ENCODE measurements at places on chromosomes 16 and 17.

GRCh38 chr17:19398301-19399181 is 11.6 kb upstream of the MFAP4 start:
- DNase-seq = no peak

DNA sequence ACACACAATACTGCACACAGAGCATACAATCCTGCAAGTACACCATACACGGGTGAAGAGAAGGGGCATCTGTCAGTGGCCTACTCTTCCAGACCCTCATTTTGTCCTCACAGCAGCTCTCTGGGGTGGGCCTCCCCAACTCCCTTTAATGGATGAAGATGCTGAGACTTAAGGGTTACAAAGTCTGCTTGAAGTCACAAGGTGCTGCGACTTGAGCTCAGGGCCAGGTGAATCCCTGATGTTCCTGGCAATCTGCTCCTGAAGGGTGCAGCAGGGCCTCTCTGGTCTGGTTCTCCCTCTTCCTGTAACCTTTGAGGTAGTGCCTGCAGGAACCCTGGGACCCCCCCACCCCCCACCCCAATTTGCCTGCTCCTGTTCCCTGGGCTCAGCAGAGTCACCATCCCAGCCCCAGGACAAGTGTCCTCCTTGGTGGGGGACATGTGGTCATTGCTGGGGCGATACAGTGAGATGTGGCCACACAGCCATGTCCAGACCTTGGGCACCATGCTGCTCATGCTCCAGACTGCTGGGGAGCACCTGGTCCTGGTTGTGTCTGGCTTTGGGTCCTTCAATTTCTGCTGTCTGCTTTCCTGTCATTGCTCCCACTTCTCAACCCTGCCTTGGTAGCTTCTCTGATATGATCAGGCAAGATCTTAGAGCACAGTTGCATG is 107.5 kb downstream of the METRNL start:
- DNase-seq = no peak

- DNase-seq = no peak
Measured at GRCh38 chr17:11786711-11787438, 188.6 kb downstream of the DNAH9 start.

- DNase-seq = no peak
Measured at GRCh38 chr17:61567045-61567802, 23.8 kb downstream of the NACA2 start.

- DNase-seq = no peak
Measured at GRCh38 chr16:50281391-50282009, 15.1 kb downstream of the ADCY7 start.

- DNase-seq = peak; percentile 38
Measured at GRCh38 chr17:61409301-61410112, 9.9 kb downstream of the TBX2 start.

DNA sequence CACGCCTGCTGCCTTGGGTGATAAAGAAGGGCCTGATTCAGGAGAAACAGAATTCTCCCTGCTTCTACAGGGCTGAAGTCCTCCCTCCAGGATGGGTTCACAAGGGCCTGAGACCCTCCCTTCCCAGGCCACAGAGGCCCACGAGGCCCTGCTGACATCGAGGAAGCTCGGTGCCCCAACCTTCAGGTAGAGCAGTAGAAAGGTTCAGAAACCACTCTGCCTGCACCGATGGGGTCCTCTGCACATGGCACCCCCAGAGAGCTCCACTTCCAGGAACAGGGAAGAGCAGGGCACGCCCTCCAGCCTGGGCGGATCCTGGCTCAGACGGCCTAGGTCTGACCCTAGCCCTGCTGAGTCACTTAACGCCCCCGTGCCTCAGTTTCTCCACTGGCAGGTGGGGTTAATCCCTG is 773 bp downstream of the CENPX start:
- DNase-seq = no peak

GRCh38 chr17:69960755-69961154 is 114.3 kb upstream of the KCNJ16 start:
- DNase-seq = no peak

DNA sequence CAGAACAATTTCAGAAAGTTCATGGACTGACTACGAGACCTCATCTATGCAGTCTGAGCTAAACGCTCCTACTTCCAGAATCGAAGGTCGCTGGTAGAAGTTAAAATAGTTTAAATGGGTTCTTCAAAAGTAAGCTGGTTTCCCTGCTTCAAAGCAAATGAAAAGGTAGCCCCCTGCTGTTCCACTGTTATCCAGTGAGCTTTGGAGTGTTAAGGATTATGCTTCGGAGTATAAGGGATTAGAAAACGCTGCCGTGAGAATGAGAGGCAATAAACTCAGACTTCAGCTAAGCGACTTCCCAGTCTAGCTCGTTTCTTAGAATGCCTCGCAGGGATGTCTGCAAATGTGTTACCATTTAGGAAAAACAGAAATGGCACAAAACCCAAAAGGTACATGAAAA is 12.4 kb downstream of the MLYCD start:
- DNase-seq = no peak

- no peak for DNase-seq
Measured at GRCh38 chr16:77562497-77562896, 127.7 kb upstream of the ADAMTS18 start.

GRCh38 chr17:55086635-55087058 is 118.1 kb downstream of the STXBP4 start:
- DNase-seq = no peak

GRCh38 chr16:65099607-65100006 is 22.3 kb downstream of the CDH11 start:
- DNase-seq = no peak

- DNase-seq = no peak
Measured at GRCh38 chr16:1911467-1912214, 6.6 kb downstream of the HS3ST6 start.

DNA sequence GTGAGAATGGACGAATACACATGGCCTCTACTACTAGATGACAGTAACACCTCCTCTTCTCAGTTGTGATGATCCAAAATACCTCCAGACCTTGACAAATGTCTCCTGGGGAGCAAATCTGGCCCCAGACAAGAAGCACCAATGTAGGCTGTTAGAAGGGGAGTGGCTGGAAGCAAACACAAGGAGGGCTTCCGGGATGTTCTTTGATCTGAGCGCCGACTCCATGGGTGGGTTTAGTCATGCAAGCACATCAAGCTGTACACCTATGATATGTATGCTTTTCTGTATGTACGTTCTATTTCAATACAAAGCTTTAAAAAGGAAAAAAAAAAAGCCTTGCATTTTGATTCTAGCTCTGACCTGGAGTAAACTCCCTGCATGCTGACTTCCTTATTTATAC is 61.4 kb downstream of the ARHGAP17 start:
- no peak for DNase-seq

GRCh38 chr17:81487089-81487486 is 25.5 kb downstream of the ACTG1 start:
- no peak for DNase-seq

GRCh38 chr17:74690409-74690825 is 22.3 kb downstream of the CD300LF start:
- DNase-seq = no peak

- DNase-seq = no peak
Measured at GRCh38 chr17:42879596-42879985, 21.0 kb upstream of the G6PC1 start.

DNA sequence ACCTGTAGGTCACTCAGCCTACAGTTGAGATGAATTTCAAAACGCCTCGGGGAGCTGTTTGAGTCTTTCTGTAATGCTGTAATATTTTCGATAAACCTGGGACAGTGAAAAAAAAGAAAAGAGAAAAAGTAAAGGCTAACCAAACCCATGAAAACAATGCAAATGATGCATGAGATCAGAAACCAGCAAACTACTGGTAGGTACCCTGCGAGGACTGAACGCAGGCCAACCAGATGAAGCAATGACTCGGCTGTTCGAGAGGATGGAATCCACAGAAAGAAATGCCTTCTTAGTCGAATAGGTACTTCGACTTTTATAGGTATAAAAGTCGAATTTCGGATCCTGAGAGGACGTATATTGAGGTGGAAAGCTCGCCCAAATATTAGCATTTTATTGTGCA is 509 bp upstream of the ATAD5 start:
- no peak for DNase-seq

- peak; percentile 67 for DNase-seq
Measured at GRCh38 chr16:46949241-46949892, 24.1 kb downstream of the DNAJA2 start.

GRCh38 chr17:54085934-54086333 is 263.2 kb downstream of the KIF2B start:
- DNase-seq = no peak

GRCh38 chr16:56349086-56349415 is 76.3 kb downstream of the AMFR start:
- no peak for DNase-seq

GRCh38 chr17:30824002-30824355 is 513 bp downstream of the CRLF3 start:
- peak; percentile 43 for DNase-seq

DNA sequence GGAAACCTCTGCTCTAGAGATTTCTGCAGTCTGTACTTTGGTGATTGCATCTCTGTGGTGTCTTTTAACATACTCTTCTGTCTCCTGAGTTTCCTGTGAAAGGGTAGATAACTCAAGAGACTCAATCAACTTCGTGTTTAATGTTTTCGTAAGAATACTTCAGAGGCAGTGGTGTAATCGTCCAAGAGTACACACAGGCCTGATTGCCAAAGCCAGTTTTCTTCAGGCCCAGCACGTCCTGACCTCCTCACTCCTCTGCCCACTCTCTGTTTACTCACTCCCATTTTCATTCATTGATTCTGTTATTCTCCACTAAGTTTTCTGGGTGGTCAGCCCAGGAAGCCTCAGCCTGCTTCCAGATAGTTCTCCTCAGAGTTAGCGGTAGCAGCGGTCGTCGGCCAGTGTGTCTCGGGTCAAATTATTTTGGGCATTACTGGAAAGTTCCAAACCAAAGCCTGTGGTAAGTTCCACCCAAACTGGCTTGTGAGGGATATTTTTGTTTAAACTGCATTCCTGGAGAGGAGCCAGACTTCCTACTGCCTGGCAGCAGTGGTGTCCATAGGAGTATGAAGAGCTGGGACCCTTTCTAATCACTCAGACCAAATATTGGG is 293.2 kb downstream of the WWOX start:
- no peak for DNase-seq
